ENCODE measurements at places on chromosomes 5 and 9.

GRCh38 chr9:86185872-86186271, 73.6 kb downstream of the C9orf153 start:
- DNase-seq = no peak

DNA sequence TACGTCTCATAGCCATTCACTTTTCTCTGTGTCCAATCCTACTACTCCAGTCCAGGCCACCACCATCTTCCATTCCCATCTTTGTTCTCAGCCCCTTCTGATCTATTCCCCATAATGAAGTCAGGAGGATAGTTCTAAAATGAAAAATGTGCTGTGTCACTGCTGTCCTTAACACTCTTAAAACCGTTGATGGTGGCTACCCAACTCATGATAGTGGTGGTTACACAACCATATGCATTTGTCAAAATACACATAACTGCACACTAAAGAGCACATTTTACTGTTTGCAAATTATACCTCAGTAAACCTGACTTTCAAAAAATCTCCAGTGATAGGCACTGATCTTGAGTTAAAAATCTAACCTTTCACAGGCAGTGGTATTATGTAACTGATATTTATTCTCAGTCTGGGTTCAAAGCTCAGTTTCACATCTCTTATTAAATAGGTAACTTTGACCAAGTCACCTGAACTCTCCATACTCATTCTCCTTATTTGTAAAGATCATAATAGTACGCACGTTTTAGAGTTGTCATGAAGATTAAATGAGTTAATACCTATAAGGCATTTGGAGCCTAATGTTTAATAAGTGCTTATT, 24.6 kb upstream of the ADRB2 start:
- no peak for DNase-seq

DNA sequence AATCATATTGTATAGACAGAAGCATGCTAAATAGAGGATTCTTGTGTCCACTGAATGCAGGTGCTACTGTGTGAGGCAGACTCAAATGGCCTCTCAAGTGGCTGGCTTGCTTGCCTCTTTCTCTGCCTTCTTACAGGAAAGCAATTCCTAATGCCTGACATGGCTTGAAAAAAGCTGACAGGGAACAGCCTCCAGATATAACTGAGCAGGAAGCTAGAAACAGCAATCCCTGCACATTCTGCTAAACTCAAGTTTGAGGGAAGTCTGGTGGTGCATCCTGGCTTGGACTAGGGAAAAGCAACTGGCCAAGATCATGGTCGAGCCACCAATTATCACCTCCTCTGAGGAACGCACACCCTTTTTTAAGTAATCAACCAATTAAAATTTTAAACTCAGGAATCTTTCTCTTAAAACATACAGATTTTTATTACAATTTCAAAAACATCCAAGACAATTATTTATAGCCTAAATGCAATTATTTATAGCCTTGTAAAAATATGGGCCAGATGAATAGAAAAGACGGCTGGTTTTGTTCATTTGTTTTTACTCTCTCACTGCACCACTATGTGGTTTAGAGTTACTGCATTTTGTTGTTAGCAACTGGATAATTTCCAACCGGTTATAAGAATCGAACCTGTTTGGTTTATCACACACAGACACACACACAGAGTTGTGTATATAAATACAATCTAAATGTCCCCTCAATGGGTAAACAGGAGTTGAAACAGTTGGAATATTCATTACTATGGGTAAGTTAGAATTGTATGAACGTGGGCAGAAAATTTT, 290.9 kb upstream of the ANKRD55 start:
- DNase-seq = no peak

GRCh38 chr5:134659456-134659855, 10.9 kb downstream of the SEC24A start:
- DNase-seq = no peak

GRCh38 chr5:75716715-75717081, 539 bp downstream of the POC5 start:
- DNase-seq = no peak

- DNase-seq = no peak
These were observed 292.1 kb downstream of the EPB41L4A start for GRCh38 chr5:112126982-112127381.

DNA sequence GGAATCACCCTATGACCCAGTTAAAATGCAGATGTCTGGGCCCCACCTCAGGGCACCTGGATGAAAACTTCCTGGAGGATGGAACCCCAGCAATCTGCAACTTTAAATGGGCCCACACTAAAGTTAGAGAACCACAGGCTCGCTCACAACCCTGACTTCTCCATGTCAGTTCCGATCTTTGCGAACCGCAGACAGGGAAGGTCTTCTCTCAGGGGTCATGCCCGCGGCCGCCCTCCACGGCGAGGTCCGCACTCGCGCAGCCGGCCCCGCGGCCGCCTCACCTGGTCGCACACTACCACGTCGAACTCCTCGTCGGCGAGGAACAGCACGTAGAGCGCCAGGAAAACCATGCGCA, 499 bp downstream of the ALG2 start:
- no peak for DNase-seq

DNA sequence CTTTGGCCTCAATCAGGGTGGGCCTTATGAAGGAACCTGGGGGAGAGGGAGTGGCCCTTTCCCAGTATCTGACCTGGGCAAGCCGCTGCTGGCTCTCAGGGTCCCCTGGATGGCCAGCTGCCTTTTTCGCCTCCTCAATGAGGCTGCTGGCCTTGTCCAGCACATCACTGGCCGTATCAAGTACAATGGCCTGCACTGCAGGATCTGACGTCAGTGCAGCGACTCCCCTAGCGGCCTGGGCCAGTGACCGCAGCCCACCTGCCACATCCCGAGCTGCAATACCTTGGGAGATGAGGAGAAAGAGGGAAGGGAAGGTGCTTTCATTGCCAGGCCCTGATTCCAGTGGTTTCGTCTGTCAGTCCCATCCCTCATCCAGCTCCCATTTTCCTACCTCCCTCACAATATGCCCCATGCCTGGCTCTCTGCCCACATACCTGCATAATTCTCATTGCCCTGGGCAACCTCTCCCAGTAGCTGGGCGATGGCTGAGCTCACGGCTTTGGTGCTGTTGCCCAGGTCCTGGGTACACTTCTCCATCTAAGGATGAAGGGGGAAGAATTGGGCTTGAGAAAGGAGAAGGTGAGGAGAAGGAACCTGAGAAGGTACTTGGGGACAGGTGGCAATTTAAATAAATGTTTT, 19.1 kb downstream of the TLN1 start:
- no peak for DNase-seq

- peak; percentile 74 for DNase-seq
These were observed 17.1 kb downstream of the KCTD16 start for GRCh38 chr5:144187699-144188294.

GRCh38 chr9:85534340-85534739, 207.4 kb downstream of the AGTPBP1 start:
- no peak for DNase-seq

- no peak for DNase-seq
These were observed 1440.8 kb upstream of the ACO1 start for GRCh38 chr9:30943446-30944224.

DNA sequence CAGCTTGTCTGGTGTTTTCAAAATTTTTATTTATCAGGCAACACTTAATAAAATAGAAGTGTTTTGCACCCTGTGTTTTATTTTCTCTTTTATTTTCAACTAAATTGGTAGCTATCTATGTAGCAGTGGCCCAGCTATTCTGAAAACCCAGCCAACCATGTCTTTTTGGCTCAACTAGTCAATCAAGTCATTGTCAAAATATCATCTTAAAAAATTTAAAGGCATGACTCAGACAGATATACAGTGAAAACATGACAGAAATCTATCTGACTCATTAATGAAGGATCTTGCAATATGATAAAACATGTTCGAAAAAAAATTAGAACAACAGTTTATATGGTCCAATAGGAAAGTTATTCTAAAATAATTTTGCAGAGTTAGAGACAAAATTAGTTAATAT, 75.1 kb downstream of the HSD17B4 start:
- DNase-seq = no peak

DNA sequence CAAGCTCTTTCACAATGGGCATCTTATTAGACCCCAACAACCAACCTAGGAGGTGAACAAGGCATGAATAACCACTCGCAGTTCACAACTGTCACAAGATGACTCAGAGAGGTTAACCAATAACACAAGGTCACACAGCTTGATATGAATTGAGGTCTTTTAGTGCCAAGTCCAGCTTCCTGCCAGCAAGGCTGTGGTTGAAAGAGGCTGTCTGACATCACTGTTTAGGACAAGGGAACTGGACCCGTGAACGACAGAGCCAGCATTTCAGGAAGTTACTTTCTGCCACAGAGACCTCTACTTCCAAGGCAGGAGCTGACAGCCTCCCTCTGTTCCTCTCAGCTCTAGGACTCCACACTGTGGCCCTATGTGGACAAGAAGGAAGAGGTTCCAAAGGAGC, 53.4 kb upstream of the ALDH1B1 start:
- no peak for DNase-seq

DNA sequence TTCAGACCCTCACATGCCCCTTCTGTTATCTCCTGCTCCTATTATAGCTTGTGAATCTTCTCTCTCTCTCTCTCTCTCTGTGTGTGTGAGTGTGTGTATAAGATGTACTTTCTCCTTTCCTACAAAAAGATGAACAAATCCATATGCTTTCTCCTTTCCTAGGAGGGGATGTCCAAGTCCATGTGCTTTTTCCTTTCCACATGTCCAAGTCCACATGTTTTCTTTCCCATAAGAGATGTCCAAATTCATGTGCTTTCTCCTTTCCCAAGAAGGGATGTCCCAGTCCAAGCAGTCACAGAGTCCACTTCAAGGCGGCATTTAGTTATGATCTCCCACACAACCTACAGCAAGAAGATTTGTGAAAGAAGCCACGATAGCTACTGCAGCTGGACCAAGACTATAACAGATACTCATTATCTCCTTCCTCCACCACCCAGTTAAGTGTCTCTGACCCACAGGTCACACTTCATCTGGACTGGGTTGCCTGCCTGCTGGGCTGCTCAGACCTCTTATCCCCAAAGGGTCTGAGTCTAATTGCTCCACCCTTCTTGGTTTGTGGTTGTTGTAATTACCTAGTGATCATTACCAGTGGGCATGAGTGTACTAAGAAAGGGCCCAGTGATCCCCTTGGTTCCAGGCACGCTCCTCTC, 18.4 kb upstream of the FOXI1 start:
- no peak for DNase-seq

DNA sequence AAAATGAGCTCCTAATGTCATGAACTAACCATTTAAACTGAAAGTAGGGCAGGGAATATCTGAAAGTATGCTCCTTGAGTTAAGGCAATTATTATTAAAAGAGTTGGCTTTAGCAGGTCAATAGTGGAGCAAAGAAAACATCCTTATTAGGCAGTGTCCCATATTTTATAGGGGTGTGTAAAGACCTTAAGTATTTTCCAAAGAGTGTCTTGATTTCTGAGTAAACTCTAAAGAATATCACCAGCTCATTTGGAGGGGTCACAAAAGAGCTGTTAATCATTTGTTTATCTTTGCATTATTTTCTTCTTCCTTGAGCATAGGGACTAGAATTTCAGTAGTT, 109.3 kb downstream of the MUSK start:
- DNase-seq = no peak

- DNase-seq = no peak
These were observed 167.1 kb upstream of the MVB12B start for GRCh38 chr9:126159430-126160060.

DNA sequence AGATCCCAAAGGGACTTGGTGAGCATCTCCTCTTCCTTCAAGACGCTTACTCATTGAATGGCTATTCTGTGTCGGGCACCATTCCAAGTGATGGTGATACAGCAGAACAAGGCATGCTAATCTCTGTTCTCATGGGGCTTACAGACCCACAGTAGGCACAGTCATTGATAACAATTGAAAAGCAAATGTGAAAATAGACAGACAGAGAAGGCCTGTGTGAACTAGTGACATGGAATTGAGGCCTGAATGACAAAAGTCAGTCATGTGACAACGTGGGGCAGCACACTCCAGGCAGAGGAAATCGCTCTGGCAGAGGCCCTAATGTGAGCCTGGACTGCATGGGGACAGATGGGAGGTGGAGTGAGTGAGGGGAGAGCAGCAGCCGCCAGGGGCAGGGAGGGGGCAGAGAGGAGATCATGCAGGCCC, 70.7 kb upstream of the CPLX2 start:
- DNase-seq = no peak

- no peak for DNase-seq
These were observed 37.7 kb upstream of the RAPGEF6 start for GRCh38 chr5:131672776-131673175.

GRCh38 chr9:134913713-134914500, 3.8 kb downstream of the FCN1 start:
- DNase-seq = no peak

DNA sequence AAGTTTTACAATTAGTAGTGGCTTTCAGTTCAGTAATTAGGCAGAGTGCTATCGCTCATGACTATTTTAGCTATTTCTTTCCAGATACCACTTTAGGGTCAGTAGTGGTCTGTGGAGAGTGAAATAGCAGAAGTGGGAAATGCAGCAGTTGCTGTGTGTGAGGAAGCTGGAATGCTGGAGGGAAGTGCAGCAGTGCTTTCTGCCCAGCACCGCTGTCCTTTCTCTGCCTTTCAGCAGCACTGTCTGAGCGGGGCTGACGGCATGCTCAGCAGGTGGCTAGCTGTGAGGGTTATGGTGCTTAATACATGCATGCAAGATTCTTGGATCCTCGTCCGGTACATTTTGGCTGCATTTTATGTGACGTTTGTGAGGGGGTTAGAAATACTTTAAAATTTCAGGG, 213.9 kb downstream of the PBX3 start:
- no peak for DNase-seq

DNA sequence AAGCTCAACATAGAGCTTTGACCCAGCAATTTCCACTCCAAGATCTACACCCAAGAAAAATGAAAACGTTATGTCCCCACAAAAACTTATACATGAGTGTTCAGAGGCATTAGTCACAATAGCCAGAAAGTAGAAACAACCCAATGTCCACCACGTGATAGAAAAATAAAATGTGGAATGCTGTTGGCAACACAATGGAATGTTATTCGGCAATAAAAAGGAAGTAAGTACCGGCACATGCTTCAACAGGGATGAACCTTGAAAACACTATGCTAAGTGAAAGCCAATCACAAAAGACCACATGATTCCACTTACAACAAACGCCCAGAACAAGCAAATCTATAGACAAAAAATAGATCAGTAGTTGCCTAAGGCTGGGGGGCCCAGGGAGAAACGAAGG, 6.0 kb downstream of the UBQLN1 start:
- no peak for DNase-seq

- no peak for DNase-seq
These were observed 1.5 kb downstream of the SEPTIN8 start for GRCh38 chr5:132775476-132775961.
